Stimulated activated CD8-positive, alpha-beta memory T cell treated with anti-CD3 and anti-CD28 coated beads, Interleukin-4, amount 100 ng/mL, for 1 hour (primary cell): ENCODE measurements at places on chromosomes 12 and 14.

DNA sequence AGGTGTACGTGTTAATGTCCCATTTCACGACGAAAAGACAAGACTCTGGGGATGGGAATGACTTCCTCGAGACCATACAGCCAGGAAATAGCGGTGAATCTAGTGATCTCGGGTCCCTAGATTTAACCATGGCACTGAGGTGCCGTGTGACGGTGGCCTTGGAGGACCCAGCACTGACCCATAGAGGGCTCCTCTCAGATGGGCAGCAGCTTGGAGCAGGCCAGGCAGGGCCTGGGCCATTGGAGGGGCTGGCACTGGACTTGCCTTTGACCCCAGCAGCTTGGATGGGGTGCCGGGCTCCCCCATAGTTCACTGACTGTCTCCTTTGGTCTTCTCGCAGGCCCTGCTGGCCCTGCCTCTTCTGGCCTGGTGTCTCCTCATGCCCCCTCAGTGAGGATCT, 5.4 kb downstream of the TCL1B start:
- DNase-seq = no peak

GRCh38 chr12:117850048-117850447, 118.7 kb downstream of the KSR2 start:
- no peak for DNase-seq

GRCh38 chr12:100651694-100652093, 78.2 kb downstream of the GAS2L3 start:
- DNase-seq = no peak

DNA sequence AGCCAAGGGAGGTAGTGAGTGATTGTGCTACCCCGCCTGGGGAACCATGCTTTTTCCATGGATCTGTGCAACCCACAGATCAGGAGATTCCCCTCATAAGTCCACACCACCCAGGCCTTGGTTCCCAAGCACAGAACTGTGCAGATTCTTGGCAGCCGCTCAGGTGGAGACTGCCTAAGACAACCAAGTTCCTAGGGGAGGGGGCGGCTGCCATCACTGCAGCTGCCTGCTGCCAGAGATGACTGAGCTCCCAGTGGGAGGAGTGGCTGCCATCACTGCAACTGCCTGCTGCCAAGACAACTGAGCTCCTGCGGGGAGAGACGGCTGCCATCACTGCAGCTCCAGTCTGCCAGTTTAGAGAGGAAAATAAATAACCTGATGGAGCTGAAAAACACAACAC, 138.3 kb upstream of the GARIN2 start:
- no peak for DNase-seq

GRCh38 chr14:61319706-61320105, 1.7 kb upstream of the PRKCH start:
- no peak for DNase-seq

DNA sequence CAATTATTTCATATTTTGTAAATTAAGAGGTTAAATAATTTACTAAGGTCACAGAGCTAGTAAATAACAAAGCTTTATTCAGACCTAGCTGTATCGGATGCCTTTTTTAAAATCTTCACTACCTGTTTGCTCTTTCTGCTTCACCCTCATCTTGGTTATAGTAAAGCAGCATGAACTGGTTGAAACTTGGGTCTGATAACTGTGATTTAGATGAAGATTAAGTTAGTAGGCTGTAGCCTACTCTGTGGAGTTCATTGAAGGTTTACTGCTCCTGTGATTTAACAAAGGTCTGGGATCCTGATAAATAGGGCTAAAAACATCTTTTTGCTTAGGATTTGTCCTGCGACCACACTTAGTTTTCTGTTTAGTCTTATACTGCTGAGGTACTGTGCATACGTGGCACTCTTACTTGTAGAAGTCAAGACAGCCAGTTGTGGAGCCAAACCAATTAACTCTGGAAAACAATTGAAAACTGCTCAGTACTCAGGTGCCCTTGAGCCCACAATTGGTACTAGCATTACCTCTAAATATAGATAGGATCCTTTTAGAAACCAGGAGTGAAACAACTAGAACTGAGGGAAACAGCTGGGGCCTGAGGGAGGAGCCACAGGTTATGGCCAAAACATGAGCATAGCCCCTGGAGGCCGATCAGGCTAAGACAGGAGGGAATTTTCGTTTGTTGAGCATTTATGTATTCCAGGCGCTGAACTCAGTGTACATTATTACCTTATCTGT, 2.3 kb downstream of the SPATS2 start:
- no peak for DNase-seq

DNA sequence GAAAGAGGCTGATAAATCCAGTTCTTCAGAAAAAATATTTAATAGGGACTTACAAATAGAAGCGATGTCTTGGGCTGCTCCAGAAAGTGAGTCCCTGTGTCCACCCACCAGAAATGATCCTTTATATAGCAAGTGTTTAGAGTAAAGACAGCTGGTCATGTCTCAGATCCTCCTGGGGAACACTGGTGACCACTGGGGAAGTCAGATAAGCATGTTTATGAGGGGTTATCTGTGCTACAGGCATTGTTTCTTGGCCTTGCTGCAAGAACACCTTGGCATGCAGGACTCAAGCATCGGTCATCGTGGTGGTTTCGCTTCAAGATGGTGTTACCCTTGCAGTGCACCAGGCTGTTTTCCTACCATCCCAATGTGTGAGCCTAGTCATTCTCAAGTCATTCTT, 27.2 kb downstream of the CPM start:
- no peak for DNase-seq

DNA sequence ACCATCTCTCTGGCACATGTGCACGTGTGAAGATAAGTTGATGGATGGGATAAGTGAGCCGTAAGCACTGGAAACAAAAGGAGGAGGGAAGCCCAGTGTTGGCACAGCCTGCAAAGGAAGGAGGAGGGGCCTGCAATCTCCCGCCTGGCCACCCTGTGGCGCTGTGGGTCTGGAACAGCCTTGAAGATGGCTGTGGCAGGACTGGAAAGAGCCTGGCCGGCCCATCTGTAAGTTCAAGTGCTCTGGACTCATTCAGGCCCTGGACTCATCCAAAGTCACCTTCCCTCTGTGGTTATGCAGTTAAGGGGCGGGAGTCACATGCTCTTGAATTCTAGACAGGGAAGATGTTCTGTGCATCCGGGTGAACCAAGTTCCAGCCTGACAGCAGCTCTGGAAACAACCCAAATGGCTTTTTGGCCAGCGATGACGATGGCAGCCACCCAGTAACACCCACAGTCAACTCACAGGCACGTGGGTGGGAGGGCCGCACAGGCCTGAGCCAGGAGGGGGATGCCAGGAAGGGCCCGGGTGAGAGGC, 50.4 kb downstream of the CHGA start:
- DNase-seq = no peak
